ENCODE measurements at places on chromosomes 1 and 21. TPM values are rescaled to one million over a fixed set of nuclear protein-coding genes. Genes with fewer than 3 reads are reported as not detected.

DNA sequence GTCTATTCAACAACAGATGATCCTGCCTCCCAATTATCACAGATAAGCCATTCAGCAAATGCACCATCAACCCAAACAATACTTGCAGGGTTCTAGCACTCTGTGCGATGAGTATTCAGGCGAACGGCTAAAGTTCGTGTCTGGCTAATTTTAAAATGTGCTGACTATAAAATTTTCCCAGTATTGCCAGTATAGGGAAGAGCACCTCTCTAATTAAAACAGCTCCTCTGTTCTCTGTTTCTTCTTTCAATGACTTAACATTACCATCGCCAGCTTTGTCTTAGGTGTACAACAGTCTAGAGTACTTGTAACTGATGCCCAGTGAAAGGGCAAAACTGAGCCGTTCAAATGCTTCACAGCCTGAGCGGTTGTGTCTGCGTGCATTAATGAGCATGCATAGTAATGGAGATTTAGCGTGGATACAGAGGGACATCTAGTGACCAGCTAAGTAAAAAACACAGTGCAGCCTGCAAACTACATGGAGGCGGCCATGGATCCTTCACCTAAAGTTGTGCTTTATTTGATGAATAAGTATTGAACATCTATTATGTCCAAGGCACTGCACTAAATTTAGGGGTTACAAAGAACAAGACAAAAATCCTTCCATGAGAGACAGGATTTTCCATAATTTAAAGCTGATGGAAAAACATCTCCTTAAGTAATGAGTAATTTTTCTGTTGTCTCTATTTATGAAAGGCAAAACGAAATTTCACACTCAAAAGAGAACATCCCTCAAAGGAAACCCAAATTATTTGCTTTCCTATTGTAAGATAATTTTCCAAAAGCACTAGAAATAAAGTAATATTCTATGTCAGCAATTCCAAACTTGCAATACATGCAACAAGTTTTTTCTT is 120.0 kb downstream of the SETD4 start:
- peak; percentile 77 for DNase-seq

DNA sequence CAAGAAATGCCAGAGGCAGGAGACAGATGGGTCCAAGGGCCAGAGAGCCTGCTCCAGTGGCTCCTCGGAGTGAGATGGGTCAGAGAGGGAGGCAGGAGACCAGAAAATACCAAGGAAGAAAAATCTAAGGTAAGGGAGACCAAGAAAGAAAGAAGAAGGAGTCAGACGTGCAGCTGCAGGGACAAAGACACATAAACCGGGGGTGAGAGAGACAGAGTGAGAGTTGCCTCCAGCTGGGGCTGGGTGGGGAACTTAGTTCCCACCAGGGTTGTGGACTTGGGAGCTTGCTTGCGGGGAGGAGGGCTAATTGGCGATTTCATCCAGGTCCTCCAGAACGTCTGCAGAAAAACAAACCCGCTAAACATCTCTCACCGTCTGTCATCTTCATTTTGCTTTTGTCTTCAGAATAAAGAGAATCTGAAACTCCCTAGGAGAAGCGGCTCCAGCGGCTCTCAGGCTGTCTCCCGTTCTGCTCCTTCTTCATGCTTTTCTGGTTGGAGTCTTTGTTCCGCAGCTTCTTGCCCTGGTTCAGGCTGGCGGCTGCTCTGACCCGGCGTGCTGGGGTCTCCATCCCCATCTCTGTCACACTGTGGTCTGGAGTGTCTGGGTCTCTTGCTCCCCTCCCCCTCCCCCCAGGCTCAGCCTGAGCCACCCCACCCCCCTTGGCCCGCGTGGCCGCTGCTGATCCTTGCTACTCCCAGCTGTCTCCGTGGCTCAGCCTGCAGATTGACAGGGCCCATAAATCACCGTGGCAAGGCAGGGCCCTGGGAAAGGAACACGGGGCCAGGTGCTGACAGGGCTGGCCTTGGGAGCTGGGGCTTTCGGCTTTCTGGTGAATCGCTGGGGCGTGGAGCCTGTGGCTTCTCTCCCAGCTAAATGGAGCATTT is 66.6 kb downstream of the UBIAD1 start:
- no peak for DNase-seq

Gene TLCD4
- 6.0 TPM for total RNA-seq

- DNase-seq = no peak
Measured at GRCh38 chr1:205729945-205730610, 19.9 kb downstream of the NUCKS1 start.

- DNase-seq = peak; percentile 58
Measured at GRCh38 chr1:7478809-7479499, 292.1 kb upstream of the VAMP3 start.

DNA sequence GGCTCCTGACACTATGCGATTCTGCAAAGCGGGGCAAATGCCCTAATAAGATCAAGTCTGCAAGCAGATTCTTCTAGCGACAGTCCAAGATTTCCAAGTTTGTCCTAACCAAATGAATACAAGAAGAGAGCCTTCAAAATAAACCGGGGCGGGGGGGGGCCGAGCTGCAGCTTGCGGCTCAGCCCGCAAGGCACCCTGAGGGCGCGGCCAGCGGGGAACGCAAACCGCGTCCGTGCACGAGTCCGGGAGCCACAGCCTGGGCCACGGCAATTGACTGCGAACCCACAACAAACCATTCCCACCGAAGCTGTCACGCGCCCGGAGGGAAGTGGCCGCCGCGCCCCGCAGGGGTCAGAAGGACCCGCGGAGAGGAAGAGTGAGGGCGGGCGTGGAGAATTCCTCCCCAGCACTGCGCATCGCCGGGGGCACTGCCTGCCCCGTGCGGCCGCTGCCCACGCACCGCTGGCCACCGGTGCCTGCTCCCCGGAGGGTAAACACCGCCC is 687 bp downstream of the TGFBR3 start:
- DNase-seq = no peak

DNA sequence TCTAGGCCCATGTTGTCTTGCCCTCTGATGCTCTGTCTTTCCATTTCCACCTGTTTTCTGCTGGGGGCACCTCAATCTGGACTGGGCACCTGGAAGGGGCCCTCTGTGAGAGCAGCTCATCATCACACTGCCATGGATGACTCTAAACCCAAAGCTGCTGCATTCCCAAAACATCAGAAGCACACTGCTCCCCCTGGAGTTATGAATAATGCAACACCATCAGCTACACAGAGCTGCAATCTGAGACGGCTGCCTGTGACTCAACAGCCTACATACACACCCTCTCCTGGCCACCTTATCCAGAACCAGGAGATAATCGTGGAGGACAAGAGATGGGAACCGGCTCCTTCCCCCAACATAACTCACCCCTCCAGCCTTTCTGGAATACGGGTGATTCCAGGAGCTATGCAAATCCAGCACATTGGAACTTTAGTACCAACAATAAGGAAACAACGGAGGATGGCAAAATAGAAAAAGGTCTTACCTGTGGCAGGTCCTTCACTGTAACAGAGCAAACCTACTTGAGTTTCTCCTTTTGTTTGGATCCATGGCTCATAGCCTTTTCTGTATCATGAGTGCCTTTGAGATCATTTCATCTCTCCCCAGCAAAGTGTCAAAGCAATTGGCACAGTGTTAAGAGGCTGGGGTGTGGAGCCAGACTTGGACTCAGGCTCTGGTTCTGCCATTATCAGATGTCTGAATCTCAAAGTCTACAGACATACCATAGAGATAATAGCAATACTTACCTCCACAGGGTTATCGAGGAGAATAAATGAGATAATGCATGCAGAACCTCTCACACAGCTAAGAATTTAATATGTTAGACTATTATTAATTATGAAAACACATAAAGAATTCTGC is 29.3 kb downstream of the AK2 start:
- DNase-seq = peak; percentile 69

- no peak for DNase-seq
Measured at GRCh38 chr1:111848852-111849545, 93.3 kb downstream of the DDX20 start.

GRCh38 chr1:52436817-52437216 is 32.4 kb downstream of the PRPF38A start:
- no peak for DNase-seq

Gene HPDL
- total RNA-seq = not detected

GRCh38 chr1:200366577-200367253 is 43.1 kb downstream of the ZNF281 start:
- DNase-seq = no peak

Gene ADAMTS1
- 11.2 TPM for total RNA-seq

DNA sequence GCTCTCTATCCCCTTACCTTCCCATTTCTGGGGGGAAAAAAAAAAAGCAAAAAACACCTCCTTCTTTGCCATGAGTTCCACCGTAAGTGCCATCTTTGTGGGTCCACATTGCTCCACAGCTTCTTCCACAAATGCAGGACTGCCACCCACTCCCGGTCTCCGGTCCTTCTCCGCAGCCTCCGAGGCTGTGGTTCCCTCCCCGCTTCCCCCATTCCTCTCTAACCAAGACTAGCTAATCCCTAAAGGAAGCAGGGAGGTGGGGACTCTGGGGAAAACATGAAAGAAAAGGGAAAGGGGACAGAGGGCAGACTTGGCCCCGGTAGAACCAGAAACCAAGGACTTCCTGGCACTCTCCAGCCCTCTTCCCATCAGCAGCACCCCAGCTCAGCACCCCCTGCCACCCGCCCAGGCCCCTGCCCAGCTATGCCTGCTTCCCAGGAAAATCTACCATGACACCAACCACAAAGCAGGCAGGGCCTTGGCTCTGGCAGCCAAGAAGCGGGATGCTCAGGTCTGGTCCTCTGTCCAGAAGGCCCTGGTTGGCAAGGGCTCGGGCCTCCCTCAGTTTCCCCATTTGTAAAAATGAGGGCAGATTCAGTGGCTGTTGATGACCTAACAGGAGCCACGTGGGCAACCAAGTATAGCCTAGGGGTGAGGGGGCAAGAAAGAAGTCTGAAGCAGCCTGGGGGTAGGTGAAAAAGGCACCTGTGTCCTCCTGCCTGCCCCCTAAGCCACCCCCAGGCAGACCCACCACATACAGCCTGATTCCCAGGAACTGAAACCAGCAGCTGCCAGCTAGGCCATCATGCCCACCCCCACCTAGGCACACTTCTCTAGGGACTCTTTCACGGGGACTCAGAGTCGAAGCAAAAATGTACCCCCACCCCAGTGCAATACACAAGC is 2.5 kb downstream of the EPHA2 start:
- no peak for DNase-seq

GRCh38 chr1:165444897-165445370 is at the start of gene RXRG:
Gene RXRG, minus strand, starts transcription at chr1:165445126. Its CDS starts 233 bp downstream, at chr1:165444893.
- no peak for DNase-seq

DNA sequence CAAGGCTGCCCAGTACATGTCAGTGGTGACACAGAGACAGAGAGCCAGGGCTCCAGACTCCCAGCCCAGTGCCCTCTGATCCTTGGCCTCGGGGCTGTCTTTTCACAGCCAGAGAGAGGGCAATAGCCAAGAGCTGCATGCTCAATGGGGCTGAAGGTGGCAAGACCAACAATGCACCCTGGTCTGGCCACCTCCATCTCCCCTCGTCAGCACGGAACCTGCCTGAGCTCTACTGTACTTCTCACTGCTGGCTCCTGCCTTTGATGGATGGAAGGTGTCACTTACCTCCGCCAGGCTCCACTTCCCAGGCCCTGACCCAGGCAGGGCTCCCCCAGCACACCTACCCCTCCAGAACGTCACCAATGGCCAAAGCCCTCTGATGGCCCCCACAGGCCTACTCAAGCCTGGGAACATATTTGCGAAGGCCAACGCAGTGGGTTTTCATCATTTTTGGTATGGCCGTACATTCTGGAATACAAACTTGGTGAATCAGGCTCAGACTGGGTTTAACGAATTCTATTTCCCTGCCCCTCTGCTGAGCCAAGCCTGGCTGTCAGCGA is 88.1 kb downstream of the DMRTB1 start:
- DNase-seq = no peak

Gene C1orf87
- total RNA-seq = not detected

GRCh38 chr1:87905651-87906050 is 577.0 kb downstream of the LMO4 start:
- DNase-seq = no peak

- DNase-seq = no peak
Measured at GRCh38 chr1:222210776-222211175, 337.1 kb downstream of the HHIPL2 start.

DNA sequence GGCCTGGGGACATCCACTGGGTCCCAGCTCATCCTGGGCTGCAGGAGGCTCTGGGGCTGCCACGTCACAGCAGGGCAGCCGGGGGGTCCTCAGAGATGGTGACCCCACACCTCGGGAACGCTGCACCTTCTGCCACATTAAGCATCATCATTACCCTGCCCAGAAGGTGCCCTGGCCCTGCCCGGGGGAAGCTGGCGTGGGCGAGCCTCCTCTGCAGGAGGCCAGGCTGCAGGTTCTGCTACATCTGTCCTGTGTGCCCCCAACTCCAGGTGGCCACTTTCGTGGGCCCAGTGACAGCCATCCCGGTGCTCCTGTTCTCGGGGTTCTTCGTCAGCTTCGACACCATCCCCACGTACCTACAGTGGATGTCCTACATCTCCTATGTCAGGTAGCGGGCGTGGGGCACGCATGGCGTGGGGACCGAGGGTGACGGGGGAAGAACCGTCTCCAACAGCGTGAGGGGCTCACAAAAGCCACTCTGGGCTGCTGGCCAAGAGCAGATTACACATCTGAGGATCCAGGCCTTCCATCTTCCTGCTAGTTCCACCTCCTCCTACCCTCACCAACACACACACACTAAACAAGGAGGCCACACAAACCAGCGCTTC is 20.8 kb downstream of the TFF3 start:
- no peak for DNase-seq

- DNase-seq = no peak
Measured at GRCh38 chr21:28445141-28445830, 547.4 kb downstream of the LTN1 start.

DNA sequence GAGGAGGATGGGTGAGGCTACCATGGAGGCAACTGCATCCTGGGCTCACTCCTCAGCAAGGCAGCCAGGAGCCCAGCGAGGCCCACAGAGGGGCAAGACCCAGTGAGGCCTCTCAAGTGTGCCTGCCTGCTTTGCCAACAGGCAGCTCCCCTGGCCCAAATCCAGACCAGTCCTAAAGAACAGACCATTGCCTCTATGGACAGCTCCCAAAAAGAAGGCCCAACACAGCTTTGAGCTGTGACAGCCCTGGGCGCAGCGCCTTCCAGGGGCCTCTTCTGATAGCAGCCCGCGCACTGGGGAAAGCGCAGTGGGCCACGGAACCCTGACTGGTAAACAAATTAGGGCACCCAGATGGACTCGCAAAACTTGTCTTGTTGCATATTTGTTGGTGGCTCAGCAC is 25.5 kb downstream of the C1orf198 start:
- no peak for DNase-seq
